ENCODE measurements at places on chromosomes 2 and 18. TPM values are rescaled to one million over a fixed set of nuclear protein-coding genes. Genes with fewer than 3 reads are reported as not detected.

TRIM43 gene
- total RNA-seq = not detected

BOLL gene
- not detected for total RNA-seq

STAT4 gene
- 4.0 TPM for total RNA-seq

APLF gene
- total RNA-seq = 11.3 TPM

HOXD13 gene
- not detected for total RNA-seq

FAM228B gene
- 41.4 TPM for total RNA-seq

CCDC74A gene
- 8.2 TPM for total RNA-seq

- DNase-seq = no peak
Measured at GRCh38 chr2:220374282-220374681, 746.9 kb downstream of the SLC4A3 start.

DNA sequence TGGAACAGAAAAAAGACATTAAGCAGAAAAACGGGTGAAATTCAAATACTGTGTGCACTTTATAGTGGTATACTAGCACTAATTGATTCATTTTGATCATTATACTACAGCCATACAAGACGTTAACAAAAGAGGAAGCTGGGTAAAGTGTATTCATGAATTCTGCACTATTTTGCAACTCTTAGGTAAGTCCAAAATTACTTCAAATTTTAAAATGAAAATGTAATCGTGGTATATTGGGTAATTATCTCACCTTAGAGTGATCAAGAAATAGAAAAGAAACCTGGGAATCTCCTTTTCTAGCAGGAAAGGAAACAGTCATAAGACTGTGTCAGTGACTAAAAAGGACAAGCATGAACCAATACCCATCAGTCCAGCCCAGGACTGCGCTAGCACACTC lies 5.4 kb downstream of the TGFBRAP1 start:
- DNase-seq = no peak

DNA sequence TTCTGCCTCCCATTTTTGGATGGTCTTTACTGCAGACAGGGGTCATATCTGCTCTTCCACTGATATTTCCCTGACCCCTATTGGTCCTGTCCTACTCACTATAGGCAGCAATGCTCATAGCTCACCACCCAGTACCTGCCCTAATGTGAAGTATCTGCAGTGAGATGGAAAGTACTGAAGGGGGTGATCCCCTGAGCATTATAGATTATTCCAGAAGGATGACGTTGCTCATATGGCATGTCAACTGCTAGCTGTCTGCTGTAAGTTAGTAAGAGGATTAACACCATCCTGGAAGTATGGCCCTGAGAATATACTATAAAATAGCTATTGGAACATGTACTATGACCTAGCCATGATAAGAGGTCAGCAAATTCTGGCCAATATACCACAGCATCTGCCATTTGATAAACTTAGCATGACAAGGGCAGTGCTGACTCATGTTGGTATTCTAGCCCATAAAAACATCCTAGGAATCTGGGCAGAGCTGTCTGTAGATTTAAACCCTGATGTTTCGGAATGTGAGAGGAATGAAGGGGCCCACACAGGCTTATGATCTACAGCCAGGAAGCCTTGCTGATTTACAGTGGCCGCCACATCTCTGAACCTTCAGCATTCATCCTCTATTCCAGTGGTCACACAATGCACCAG lies 451.4 kb downstream of the TNS1 start:
- DNase-seq = no peak

DNA sequence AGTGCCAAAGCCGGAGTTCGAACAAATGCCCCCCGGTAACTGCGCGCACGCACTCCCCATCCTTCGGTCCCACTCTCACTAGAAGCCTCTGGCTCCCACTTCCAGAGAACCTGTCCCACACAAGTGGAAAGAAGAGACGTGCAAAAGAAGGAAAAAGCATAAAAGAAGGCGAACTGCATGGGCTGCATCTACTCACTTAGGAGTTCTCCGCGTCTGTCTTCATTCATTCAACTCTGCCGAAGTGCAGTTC lies 312 bp downstream of the NR4A2 start:
- no peak for DNase-seq

DNA sequence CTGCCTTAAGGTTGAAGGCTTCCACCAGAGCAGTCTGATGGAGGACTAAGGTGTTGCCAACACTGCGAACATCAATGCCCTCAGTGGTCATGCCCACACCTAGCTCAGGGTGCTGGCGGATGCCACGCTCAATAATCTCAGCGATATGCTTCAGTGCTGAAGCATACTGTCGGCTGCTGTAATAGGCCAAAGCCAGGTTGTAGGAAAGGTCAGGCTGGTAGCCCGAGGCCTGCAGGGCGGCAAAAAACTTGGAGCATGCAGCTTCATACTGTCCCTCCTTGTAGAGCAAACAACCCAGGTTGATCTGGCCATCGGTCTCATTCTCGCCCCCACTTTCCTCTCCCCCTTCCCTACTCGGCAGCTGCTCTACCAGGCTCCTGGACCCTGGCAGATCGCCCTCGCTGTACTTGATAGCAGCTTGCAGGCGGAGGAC lies 159.4 kb downstream of the AGPS start:
- no peak for DNase-seq

DNA sequence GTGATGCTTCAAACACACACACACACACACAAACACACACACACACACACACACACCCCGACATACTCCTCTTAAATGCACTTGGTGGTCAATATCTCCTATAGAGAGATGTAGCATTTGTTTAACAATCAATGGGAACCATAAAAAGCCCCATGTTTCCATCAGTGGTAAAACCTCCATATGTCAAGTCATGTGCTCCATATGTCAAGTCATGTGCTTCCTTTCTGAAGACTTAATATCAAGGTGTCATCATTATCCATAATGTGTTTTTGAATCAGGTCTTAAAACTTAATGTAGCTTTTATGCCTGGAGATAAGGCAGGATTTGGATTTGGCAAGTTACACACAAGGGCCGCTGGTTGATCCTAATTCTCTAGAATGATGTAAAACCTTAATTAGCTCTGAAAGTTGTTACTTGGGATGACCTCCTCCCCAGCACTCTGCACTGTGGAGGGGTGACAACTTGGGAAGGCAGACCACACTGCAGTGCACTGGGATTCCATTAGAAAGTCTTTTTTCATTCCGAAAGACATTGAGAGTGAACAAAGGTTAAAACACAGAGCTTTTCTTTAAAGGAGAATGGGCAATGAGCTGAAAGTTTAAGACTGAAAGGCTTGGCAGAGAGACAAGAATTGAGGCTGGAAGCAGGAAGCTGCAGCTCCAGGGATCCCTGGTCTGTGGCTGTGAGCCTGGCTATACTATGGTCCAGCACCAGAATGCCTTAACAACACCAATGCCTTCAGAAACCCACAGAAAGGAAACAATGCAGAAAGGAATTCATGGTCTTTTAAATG lies 26.4 kb downstream of the ALK start:
- DNase-seq = no peak

DNA sequence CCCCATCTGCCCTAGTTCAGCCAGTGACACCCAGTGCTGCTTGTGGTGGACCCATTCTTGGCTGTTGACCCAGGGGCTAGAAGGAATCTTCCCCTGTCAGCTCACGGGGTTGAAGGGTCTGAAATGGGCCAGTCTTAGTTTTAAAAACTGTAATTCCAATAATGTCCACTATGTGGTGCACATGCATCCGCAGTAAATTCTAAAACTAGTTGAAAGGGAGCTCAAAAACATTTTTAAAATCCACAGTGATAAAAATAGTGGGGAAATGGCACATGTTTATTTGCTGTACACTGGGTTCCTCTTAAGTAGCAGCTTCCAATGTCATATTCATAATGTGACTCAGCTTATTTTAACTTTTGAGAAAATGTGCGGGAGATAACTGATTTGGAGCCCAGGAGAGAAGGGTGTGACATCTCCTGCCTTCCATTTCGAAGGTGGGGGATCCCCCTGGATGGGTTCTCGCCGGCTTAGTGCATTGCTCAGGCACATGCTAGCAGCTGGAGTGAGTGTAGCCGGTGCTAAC lies 32.8 kb downstream of the GRHL1 start:
- DNase-seq = no peak

GRCh38 chr18:361941-362310 lies 94.1 kb upstream of the THOC1 start:
- no peak for DNase-seq

- no peak for DNase-seq
Measured at GRCh38 chr2:160380000-160380570, 113.5 kb downstream of the RBMS1 start.

GRCh38 chr18:13810950-13811485 lies 12.9 kb upstream of the MC5R start:
- no peak for DNase-seq

- DNase-seq = no peak
Measured at GRCh38 chr2:182006595-182007341, 21.1 kb downstream of the PPP1R1C start.

DNA sequence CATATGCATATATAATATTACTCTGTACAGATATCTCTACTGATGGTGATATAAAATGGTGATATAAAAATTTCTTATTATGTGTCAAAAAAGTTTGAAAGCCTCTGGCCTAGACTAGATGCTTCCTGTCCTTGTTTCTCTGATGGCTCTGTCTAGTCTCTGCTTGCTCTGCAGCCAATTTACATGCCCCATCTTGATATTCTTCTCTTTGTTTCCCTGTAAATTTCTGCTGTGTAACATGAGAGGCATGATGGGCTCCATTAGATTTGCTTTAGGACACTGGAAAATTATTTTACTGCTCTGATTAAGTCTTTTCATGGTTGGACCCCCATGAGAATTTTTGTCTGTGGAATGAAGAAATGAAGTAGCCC lies 24.3 kb downstream of the BABAM2 start:
- DNase-seq = no peak

GRCh38 chr2:182954789-182955188 lies 83.5 kb downstream of the NCKAP1 start:
- DNase-seq = no peak

- no peak for DNase-seq
Measured at GRCh38 chr2:199973703-199974102, 18.3 kb downstream of the MAIP1 start.

GRCh38 chr2:182191061-182191460 lies 205.4 kb downstream of the PPP1R1C start:
- DNase-seq = no peak

- no peak for DNase-seq
Measured at GRCh38 chr2:168403736-168404135, 52.3 kb upstream of the CERS6 start.

DNA sequence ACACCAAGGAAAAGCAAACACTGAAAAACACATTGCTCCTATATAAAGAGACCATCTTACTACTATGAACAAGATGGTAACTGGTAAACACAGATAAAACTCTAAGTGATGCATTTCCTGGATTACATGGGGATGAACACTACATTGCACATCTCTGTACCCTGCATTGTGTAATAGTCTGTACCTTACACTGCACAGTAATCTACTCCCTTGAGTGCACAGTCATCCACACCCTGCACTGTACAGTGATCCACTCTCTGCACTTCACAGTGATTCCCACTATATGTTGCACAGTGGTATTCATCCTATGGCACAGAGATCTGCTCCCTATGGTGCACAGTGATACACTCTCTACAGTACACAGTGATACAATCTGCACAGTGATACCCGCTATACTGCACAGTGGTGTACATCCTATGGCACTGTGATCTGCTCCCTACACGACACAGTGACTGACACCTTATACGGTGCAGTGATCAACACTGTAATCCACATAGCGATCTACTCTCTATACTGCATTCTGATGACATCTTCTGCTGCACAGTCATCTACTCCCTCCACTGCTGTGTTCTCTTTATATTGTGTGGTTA lies 462.2 kb upstream of the RGPD4 start:
- no peak for DNase-seq
